ENCODE measurements at places on chromosomes 6 and 20. TPM values are rescaled to one million over a fixed set of nuclear protein-coding genes. Genes with fewer than 3 reads are reported as not detected.

DDX39B gene
- total RNA-seq, result 309 TPM

CCM2L gene
- total RNA-seq, result 27.3 TPM

TMEM217 gene
- total RNA-seq, result 6.8 TPM

OXT gene
- total RNA-seq, result not detected

HSPA12B gene
- total RNA-seq, result 11.1 TPM

KHDC1L gene
- not detected for total RNA-seq

MACROD2 gene
- 1.3 TPM for total RNA-seq

CD109 gene
- total RNA-seq, result 28.7 TPM

POU5F1 gene
- 0.19 TPM for total RNA-seq

HEY2 gene
- total RNA-seq, result under 0.01 TPM

EPHA7 gene
- 0.13 TPM for total RNA-seq

PCED1A gene
- total RNA-seq, result 11.5 TPM

TMEM244 gene
- total RNA-seq, result not detected

RBM39 gene
- 244 TPM for total RNA-seq

MCCD1 gene
- not detected for total RNA-seq

SIRPD gene
- total RNA-seq, result not detected

ZC2HC1B gene
- not detected for total RNA-seq

NEDD9 gene
- total RNA-seq, result 139 TPM

BHLHE23 gene
- not detected for total RNA-seq
